ENCODE measurements at places on chromosomes 4 and X. TPM values are rescaled to one million over a fixed set of nuclear protein-coding genes. Genes with fewer than 3 reads are reported as not detected.
A peak's percentile ranks its signal among the peaks of the same experiment; 100 is the strongest.

DNA sequence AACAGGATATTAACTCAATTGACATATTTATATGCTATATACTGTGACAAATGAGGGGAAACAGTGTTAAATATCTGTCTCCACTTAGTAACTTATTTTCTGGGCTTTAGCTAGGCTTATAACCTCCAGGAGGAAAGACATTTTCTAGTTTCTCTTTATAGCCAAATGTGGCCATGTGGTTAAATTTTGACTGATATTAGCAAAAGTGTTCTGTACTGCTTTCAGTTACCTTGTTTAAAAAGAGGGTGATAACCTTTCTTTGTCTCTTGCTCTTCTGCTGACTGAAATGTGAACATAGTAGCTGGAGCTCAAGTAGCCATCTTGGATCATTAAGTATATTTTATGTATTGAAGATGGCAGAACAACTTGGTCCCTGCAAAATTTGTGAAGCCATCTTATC lies 253.7 kb downstream of the PDHA2 start:
- no peaks in the 10 kb centered on the region for H3K36me3 ChIP-seq
- no peaks in the 10 kb centered on the region for H3K27me3 ChIP-seq
- no peaks in the 10 kb centered on the region for H3K4me1 ChIP-seq
- H3K27ac ChIP-seq, result no peak overlapping the region

GRCh38 chrX:43949669-43950068 lies 23.5 kb downstream of the NDP start:
- no peaks in the 10 kb centered on the region for H3K4me1 ChIP-seq
- H3K4me3 ChIP-seq, result no peak overlapping the region
- no peaks in the 10 kb centered on the region for H3K27me3 ChIP-seq
- peak; percentile 5 for DNase-seq
- H3K27ac ChIP-seq, result no peak overlapping the region

GRCh38 chr4:3701736-3702560 lies 64.2 kb upstream of the ADRA2C start:
- no peaks in the 10 kb centered on the region for H3K36me3 ChIP-seq
- H3K4me3 ChIP-seq, result no peak overlapping the region
- H3K27me3 ChIP-seq, result no peaks in the 10 kb centered on the region
- H3K4me1 ChIP-seq, result no peaks in the 10 kb centered on the region
- no peak overlapping the region for H3K27ac ChIP-seq

GRCh38 chrX:104113222-104113965 lies 1.1 kb downstream of the ZCCHC18 start:
- peak overlapping the region; percentile 72 for H3K27ac ChIP-seq
- H3K27me3 ChIP-seq, result no peaks in the 10 kb centered on the region
- peaks cover 12% of the 10 kb centered on the region for H3K4me1 ChIP-seq
- peak overlapping the region; percentile 70 for H3K4me3 ChIP-seq

Gene MYOZ2
- total RNA-seq, result 0.13 TPM

Gene BEND4
- total RNA-seq, result 0.27 TPM

Gene TEX13C
- total RNA-seq, result not detected
